ENCODE measurements at places on chromosomes 1 and 21.
A peak's percentile ranks its signal among the peaks of the same experiment; 100 is the strongest.

DNA sequence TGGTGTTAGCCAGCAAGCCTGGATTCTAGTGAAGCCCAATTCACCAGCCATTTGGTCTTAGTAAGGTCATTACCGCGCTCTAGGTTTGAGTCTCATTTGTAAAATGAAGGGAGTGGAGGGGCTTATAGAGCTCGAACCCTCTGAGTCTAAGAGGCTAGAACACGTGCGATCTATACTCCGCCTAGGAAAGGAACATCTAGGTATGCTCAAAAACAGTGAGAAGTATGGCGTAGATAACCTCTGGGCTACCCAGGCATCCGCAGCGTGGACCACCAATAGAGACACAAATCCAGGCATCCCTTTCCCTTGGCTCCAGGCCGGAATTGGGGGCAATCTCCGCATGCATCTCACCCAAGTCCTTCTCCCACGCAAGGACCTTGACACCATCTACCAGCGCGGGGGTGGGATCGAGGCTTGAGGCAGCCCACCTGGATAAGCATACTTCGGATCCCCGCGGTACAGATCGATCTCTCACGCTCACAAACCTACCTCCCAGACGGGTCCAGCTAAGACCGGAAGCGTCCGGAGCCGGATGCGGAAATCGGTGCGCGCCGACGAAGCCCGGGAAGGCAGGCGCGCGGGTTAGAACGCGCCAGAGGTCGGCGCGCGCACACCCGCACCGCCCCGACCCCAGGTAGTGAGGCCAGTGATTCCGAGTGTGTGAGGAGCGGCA, at the start of gene METTL25B:
Gene METTL25B, plus strand, starts transcription at position 544 of the 673 bp plus-strand sequence. CDS start 636 bp downstream, outside the sequence.
- peak; percentile 92 for DNase-seq

DNA sequence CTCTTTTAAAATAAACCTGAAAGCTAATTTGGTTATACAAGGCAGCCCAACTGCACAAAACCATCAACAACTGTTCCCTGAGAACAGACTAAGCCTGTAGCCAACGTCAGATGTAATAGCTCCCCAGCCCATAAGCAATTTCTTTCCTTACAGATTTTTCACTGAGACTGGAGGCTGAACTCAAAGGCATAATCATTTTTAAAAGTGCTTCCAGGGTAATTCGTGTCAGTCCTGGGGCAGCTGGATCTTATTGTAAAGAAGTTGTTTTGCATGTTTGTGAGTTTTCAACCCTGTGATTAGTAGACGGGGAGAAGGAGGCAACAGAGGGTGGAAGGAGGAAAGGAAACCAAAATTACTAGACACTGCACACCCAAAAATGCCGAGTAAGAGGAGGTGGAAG, 3.2 kb downstream of the DPT start:
- no peak for DNase-seq

GRCh38 chr1:67441183-67441582, 11.0 kb upstream of the SERBP1 start:
- no peak for DNase-seq

GRCh38 chr1:47658161-47658920, 220.5 kb downstream of the FOXD2 start:
- DNase-seq, result peak; percentile 17

DNA sequence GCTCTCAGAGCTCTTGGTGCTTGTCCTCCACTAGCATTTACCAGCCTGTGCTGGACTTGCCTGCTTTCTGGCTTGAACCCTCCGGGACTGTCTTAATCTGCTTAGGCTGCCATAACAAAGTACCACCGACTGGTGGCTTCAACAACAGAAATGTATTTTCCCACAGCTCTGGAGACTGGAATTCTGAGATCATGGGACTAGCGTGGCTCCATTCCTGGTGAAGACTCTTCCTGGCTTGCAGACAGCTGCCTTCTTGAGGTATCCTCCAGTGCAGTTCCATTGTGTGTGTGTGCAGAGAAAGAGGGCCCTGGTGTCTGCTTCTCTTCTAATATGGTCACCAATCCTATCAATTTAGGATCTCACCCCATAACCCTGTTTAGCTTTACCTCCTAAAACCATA, 22.0 kb upstream of the RCAN1 start:
- DNase-seq, result no peak

GRCh38 chr1:151993734-151994496, at the start of gene S100A10:
Gene S100A10, minus strand, starts transcription at chr1:151993859. Its CDS starts 7,629 bp downstream, at chr1:151986230.
- peak; percentile 87 for DNase-seq

- DNase-seq, result no peak
These were observed 19.4 kb upstream of the S100A2 start for GRCh38 chr1:153585006-153585405.

- peak; percentile 63 for DNase-seq
These were observed 51.8 kb downstream of the ANGPTL1 start for GRCh38 chr1:178819123-178819522.

DNA sequence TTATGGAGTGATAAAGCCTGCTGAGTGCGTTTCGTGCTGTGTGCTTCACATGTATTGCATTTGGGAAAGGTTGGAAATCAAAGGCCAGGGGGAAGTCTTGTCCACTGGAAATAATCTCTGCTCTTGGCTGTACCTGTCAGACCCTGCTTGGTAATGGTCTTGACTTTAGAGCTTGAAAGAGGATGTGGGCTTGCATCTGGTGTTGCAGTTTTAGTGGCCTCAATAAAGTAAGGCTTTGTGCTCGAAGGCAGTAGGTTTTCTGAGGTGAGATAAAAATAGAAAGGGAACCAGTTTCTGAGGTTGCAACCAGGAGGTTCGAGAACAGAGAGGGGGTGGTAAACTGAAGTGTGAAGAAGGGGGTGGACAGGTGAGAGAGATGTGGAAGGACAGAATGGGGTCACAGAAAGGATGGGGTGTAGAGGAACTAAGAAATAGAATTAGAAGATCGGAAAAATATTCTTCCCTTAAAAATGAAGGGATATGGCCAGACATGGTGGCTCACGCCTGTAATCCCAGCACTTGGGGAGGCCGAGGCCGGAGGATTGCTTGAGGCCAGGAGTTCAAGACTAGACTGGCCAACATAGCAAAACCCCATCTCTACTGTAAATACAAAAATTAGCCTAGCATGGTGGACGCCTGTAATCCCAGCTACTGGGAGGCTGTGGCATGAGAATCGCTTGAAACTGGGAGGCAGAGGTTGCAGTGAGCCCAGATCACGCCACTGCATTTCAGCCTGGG, 1.5 kb downstream of the S100PBP start:
- DNase-seq, result no peak

- no peak for DNase-seq
These were observed 26.6 kb upstream of the SLAMF6 start for GRCh38 chr1:160549665-160550006.

DNA sequence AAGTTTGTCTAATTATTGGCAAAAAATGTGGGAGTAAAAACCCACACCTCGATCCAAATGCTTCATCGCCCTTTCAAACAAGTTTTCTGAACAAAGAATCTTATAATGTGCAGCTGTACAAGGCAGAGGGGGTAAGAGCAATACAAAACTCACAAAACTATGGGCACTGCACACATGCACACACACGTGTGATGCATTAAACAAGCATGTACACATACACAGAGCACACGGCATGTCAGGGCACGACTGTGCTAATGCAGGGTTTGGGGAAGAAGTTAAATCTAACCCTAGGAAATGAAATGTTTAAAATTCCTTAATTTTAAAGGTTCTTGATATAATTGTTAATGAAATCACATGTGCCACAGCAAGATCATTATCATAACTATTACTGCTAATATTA, 264.0 kb downstream of the SEC16B start:
- no peak for DNase-seq

- DNase-seq, result peak; percentile 73
These were observed 138.5 kb downstream of the CLIC6 start for GRCh38 chr21:34807146-34807880.

GRCh38 chr21:41709965-41710822, 56.7 kb downstream of the RIPK4 start:
- no peak for DNase-seq

DNA sequence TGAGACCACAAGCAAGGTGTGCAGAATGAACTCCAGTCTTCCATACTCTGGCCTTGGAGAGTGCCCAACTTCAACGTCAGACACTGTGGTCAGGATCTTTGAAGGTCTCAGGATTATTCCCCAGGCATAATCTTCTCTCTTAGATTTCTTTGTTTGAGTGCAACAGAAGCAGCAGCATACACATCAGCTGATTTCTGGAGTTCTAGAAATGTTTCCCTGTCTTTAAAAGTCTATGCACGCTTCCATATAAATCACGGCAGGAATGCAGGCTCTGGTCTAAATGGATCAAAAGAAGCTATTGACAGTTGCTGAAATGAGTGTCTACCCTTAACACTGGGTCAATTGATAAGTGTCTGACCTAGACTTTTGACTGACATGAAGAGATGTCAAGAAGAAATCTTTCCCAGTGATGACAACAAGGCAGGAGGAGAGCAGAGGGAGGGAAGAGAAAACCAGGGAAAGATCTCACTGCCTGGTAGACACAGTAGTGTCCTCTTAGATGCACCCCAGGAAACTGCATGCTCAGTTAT, 279.7 kb downstream of the SPATA17 start:
- no peak for DNase-seq

GRCh38 chr1:178849918-178850317, 21.0 kb downstream of the ANGPTL1 start:
- no peak for DNase-seq

GRCh38 chr1:203340112-203340790, 10.7 kb downstream of the FMOD start:
- peak; percentile 88 for DNase-seq

DNA sequence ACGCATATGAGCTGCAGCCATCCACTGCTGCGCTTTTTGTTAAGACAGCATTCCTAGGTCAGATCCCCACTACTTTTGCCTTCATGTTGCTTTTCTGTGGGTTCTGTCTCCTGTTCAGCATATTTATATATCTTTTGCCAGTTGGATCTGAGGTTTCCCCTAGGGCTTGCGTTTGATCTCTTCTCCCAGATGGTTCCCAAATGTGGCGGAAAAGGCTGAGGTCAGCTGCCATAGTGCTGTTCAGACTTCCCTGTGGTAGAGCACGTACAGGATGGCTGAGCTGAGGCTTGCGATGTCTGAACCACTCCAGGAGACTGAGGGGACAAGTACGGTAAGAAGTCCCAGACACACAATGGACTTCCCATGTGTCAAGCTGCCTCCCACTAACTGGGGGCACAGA, 39.8 kb downstream of the COL6A1 start:
- DNase-seq, result no peak

GRCh38 chr1:32491386-32491785, 26.5 kb downstream of the ZBTB8B start:
- DNase-seq, result no peak

DNA sequence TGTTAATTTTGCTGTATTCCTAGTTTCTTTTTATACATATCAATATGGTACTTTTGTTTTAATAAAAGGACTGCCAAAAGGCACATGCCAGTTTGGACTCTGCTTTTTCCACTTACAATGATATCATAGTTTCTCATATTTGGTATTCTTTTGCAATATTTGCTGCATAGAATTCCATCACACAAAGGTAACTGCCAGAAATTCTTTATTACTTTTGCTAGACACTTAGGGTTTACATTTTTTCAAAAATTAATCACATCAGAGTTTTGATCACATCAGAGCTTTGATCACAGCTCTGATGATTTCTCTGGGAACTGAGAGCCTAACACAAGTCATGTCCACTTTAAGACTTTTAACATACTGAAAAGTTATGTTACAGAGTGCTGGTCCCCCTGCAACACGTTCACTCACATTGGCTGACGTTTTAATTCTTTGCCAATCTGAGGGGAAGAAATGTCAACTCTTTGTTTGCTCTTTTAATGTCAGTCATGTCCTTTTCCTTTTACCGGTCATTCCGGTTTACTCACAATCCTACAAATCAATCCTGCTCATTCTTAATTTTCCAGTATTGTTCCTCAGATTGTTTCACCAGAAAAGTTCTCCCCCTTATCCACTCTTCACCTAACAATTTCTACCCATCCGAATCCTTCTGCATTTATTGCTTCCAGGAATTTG, 1.1 kb upstream of the CD46 start:
- DNase-seq, result no peak

DNA sequence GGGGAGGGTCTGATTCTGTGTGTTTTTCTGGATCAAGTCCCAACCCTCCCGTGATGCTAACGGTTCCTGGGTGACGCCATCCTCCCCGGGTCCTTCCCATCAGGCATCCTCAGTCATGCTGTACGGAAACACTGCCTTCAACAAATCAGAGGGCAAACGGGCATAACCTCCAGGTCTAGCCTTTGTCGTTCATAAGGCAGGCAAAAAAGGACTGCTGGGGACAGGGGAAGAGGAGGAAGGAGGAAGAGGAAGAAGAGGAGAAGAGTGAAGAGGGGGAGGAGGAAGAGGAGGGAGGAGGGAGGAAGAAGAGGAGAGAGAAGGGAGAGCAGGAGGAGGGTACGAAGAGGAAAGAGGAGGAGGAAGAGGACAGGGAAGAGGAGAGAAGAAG, 84.4 kb downstream of the ITPKB start:
- no peak for DNase-seq

DNA sequence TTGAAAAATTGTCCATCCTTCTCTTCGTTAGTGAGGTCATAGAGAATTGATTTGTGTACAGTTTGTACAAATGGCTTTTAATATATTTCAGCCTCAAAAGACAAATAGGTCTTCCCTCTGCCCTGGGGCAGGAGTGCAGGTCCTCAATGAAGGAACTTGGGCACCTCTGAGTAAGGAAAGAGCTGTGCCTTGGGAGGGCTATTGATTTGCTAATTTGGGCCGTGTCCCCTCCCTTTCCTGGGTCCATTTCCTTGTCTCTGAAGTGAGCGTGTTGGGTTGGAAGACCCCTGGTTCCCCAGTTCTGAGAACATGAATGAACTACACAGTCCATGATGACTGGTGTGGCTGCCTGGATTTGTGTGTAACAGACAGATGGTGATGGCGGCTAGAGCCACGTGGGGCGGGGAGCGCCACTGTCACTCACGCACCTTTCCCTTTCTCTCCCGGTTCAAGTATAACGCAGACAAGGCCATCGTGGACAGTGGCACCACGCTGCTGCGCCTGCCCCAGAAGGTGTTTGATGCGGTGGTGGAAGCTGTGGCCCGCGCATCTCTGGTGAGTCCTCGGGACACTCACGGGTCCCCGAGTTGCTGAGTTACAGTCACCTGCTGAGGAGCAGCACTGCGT, 71.0 kb upstream of the FAM3B start:
- peak; percentile 45 for DNase-seq

- no peak for DNase-seq
These were observed 8.5 kb downstream of the TRIM46 start for GRCh38 chr1:155182052-155182550.

- no peak for DNase-seq
These were observed 126.9 kb downstream of the ESRRG start for GRCh38 chr1:216596281-216596862.

GRCh38 chr1:87714278-87714677, 385.6 kb downstream of the LMO4 start:
- no peak for DNase-seq

GRCh38 chr1:179742717-179743678, at the start of gene FAM163A:
Gene FAM163A, plus strand, starts transcription at chr1:179743291. Its CDS starts 69,807 bp downstream, at chr1:179813098.
- peak; percentile 81 for DNase-seq

DNA sequence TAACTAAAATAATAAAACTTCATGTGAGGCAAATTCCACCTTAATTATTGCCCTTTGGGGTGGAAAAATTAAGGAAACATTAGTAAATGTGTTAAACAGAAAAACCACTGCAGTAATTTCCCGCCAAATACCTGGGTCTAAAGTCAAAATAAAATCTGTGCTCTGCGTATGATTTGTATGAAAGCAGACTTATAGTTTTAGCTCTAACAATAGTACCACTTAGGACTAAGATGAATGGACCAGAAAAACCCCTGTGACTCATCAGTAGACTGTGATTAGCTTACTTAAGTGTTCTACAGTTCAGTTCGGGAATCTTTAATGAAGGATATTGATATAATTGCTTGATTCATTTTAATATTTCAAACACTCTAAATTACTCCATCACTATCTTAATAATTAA, 23.3 kb upstream of the C1orf105 start:
- DNase-seq, result no peak

All from endodermal cell (in vitro differentiated cells).